ENCODE measurements at places on chromosomes 11 and 22.

DNA sequence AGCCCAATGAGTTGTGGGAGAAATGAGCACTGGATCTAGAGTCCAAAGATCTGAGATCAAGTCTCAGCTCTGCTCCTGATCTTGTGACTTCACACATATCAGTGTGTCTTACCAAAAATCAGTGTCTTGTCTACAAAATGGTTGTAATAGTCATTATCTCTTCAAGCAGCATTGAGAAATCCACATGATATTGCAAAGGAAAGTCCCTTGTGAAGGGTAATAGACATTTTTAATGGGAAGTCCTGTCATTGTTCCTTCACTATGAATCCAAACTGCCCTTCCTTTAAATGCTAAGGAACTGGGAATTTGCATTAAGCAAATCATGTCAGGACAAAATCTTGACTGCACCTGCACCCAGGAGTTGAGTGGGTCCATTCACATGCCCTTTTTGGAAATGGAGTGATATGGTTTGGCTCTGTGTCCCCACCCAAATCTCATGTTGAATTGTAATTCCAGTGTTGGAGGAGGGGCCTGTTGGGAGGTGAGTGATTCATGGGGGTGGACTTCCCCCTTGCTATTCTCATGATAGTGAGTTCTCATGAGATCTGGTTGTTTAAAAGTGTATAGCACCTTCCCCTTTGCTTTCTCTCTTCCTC is 51.1 kb downstream of the COMMD9 start:
- DNase-seq: no peak

GRCh38 chr11:27496461-27496860 is 10.1 kb downstream of the LIN7C start:
- DNase-seq: no peak

GRCh38 chr11:45347348-45348082 is 61.4 kb upstream of the SYT13 start:
- no peak for DNase-seq

- DNase-seq: no peak
Observed at GRCh38 chr11:120978701-120979100, 45.2 kb upstream of the TBCEL start.

DNA sequence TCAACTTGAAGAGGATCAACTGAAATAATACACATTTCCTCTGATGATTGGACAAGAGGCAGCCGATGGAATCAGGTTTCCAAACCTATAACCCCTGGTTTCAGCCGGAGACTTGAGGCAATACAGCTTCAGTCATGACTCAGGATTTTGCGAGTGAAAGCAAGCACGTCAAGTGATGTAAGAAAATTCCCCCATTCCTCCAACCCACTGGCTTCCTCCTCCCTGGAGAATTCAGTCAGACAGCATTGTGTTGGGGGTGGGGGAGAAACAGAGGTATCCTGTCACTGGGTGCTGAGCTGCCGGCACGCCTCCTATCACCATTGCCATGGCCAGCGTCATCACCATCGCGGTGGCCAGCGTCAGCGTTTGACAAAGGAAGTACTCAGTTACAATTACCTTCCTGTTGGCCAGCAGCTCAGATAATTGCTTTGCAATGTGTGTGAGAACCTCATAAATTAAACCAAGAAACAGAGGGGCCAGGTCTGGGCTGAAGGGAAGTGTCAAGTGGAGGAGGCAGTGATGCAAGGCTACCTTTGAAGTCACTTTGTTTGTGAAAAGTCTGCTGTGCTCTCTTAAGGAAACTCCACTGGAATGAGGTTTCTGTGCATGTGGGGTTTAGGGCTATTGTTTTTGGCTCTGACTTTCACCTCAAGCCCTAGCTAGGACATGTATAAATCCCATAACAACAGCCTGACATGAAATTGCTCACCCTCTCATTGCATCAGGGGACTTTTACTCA is 50.2 kb downstream of the LIF start:
- peak; percentile 92 for DNase-seq

GRCh38 chr11:76251226-76251575 is 44.9 kb upstream of the WNT11 start:
- no peak for DNase-seq

DNA sequence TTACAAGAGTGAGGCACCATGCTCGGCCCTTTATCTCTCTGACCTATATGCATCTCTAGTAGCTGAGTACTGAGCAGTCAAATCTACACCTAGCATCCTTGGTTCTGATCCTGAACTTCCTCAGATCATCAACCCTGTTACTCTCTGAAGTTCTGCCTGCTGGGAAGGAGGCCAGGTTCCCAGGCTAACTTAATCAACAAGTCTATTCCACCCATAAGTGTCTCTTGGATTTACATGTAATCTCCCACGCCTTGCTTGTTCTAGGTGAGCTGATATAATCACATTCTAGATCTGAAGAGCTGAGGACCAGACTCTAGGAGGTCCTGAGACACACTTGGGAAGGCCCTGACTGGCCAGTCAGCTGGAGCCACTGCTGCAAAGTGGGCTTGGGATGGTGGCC is 22.1 kb downstream of the CABP7 start:
- DNase-seq: no peak

- no peak for DNase-seq
Observed at GRCh38 chr22:17903564-17904295, 120.6 kb downstream of the MICAL3 start.

- DNase-seq: no peak
Observed at GRCh38 chr11:31869986-31870385, 58.9 kb upstream of the PAX6 start.

DNA sequence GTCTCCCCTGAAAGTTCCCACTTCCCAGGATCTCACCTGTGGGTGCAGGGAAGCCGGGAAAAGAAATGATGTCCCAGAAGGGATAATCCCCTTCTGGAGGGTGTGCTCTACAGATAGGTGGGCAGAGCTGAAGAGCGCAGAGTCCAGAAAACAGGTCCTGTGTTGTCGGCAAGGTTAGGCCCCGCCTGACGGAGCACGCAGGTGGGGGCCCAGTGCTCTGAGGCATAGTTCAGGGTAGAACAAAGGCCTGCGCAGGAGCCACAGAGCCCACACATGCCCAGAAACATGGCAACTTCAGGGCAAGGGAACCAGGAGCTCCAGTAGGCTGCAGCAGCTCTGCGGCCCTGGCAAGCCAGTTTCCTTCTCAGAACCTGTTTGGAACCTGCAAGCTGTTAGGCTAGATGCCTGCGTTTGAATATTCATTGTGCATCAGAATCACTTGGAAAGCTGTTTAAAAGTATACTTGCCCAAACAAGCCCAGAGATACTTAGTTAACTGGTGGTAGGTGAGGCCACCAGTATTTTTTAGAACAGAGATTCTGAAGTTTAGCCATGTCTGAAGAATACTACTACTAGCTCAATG is 386.6 kb downstream of the BUD13 start:
- no peak for DNase-seq

- DNase-seq: no peak
Observed at GRCh38 chr11:33944693-33945424, 53.0 kb upstream of the LMO2 start.

Data from sigmoid colon (tissue), 7 donors.